ENCODE measurements at places on chromosomes 4 and X. TPM values are rescaled to one million over a fixed set of nuclear protein-coding genes. Genes with fewer than 3 reads are reported as not detected.

DNA sequence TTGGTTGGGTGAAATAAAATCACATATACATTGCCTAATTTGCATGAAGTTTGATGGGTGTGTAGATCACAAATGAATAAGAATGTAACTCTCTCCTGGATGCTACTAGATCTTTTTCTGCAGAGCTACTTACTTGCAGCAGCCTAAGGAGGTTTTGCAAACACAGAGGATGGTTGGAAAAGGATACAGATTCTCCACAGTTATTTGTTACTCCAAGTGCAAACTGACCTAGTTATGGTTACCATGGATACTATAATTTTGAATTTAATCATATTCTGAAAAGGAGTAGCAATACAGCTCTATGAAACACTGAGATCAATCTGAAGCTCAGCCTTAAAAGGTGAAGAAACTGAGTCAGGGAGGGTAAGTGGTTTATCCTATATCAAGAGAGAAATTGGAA, 9.1 kb upstream of the ARHGEF38 start:
- no peak for DNase-seq

DNA sequence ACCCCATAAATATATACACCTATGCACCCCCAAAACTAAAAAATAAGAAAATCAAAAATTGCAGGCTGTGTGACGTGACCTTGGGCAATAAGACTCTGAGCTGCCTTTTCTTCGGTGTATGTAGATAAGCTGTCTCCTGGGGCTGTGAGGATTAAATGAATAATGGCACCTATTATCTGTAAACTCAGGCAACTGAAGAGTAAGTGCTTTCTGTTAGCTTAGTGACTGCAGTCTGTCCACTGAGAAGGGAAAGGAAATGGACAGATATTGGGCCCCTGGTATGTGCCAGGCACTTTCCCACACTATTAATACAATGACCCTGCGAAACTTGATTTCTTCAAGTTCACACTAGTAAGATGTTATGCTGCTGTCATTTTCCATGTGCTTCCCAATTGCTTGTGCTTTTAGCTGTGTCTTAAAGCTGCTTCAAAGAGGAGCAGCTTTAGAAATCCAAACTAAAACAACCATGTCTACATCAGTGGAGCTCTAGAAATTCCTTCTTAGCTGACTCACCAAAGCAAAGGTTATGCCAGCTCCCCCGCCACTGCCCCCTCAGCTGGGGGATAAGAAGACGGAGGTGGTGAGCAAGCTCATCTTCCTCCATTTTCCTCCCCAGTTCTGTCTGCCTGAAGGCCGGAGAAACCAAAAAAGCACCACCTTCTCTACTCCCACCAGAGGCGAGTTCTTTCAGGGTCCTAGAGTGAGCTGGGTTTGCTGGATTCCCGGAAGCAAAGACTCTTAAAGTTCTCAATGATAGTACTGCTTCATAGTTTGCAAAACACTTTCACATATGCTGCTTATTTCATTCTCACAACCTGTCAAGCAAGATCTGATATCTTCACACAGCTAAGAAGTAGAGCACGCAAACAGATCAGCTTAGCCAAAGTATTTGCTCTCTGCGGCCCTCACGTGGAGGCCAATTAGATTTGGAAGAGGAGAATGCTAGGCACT, 8.8 kb upstream of the DGAT2L6 start:
- DNase-seq = peak; percentile 13

DNA sequence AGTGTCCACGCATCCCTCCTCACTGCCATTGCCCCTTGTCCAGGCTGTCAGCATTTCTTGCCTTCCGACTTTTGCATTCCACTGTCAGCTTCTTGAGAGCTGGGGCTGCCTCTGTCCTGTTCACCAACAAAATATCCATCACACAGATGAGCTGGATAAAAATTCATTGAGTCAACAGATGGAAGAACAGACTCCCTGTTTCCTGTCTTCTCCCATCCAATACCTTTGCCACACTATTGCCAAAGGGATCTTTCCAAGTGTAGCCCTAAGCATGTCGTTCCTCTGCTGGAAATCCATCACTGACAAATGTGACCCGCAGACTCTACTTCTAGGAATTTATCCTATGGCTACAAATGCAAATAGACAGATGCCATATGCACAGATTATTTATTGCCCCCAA, 78.0 kb upstream of the PJA1 start:
- no peak for DNase-seq

DNA sequence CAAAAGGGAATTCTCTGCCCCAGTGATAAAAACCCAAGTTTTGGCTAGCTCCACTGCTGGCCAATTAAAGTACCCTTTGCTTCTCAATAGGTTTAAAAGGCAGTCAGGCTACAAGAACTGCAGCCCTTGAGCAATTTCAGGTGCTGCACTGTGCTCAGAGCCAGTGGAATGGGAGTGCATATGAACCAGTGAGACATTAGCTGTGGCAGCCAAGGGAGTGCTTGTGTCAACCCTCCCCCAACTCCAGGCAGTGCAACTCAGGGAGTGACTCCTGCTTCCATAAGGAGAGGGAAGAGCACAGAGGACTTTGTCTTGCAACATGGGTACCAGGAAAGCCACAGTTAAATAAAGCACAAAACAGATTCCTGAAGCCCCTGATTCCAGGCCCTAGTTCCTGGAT, 61.6 kb upstream of the VAMP7 start:
- DNase-seq = no peak

- DNase-seq = no peak
These were observed 11.3 kb downstream of the DTHD1 start for GRCh38 chr4:36292556-36293188.

DNA sequence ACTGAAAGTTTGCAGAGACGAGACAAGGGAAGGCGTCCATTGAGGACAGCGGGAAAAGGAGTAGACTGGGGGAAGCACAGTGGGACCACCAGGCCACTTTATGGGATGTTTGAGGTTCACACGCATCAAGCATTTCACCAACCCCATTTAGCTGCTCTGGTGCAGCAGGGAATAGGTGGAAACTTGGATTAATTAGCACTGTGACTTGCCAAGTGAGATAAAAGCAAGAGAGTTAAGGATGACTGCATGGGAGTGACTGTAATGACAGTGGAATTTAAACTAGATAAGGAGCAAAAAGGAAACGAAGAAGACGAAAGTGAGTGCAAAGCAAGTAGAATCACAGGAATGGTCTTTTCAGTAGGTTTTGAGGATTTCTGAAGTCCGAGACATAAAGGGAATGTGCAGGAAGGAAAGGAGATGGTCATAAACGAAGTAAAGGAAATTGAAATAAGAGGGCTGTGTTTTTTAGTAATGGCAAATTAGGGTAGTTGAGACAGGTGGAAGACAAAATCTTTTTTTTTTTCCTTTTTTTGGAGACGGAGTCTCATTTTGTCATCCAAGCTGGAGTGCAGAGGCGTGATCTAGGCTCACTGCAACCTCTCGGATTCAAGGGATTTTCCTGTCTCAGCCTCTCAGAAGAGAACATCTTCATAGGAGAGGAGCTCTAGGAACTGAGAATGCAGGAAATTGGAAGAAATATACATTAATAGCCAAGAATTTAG, 119.0 kb upstream of the MAP9 start:
- no peak for DNase-seq

DNA sequence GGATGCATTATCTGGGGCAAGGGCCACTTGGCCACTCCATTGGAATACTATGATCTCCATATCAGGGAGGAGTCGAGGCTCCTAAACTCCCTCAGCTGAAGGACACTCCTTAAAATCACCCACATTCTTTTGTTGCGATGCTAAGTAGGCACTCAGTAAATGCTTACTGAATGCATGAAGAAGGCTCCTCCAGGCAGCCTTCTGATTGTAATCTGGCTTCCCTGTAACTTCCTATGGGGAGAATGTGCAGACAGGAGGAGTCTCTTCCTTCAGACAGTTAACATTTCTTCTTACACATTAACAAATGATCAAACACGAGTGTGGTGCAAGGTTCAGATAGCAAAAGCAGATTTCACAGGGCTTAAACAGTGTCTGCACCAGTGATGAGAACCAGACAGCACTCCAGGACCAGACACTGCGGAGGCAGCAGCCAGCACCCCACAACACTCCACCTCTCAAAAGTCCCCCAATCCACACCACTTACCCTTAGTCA, 21.4 kb upstream of the USO1 start:
- no peak for DNase-seq

IL13RA1 gene
- polyA plus RNA-seq = 63.4 TPM
